Right atrium auricular region (tissue), 2 donors: ENCODE measurements at places on chromosomes 16 and 17. TPM values are rescaled to one million over a fixed set of nuclear protein-coding genes. Genes with fewer than 3 reads are reported as not detected.

The CCL17 gene
- total RNA-seq: not detected

DNA sequence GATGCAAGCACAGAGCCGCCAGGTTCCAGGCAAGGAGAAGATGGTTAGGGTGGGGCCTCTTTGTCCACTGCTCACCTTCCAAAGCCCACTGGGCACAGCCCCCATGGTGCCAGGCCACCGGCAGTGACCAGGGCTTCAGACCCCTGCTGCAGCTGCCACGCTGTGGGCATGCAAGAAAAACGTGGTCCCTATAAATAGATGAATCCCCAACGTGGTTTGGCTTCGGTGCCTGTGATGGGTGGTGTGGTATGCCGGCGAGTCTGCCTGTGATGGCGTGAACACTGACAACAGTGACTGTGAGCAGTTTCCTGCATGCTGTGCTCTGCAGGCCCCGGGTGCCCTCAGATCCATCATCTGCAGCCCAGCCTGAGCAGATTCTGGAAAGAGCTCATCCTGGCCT, 36.6 kb downstream of the RAB11FIP4 start:
- no peaks in the 10 kb centered on the region for H3K36me3 ChIP-seq
- DNase-seq: no peak
- peaks cover 13% of the 10 kb centered on the region for H3K4me1 ChIP-seq
- H3K4me3 ChIP-seq: no peak overlapping the region
- no peak overlapping the region for H3K27ac ChIP-seq

The WNK4 gene
- 0.08 TPM for total RNA-seq

DNA sequence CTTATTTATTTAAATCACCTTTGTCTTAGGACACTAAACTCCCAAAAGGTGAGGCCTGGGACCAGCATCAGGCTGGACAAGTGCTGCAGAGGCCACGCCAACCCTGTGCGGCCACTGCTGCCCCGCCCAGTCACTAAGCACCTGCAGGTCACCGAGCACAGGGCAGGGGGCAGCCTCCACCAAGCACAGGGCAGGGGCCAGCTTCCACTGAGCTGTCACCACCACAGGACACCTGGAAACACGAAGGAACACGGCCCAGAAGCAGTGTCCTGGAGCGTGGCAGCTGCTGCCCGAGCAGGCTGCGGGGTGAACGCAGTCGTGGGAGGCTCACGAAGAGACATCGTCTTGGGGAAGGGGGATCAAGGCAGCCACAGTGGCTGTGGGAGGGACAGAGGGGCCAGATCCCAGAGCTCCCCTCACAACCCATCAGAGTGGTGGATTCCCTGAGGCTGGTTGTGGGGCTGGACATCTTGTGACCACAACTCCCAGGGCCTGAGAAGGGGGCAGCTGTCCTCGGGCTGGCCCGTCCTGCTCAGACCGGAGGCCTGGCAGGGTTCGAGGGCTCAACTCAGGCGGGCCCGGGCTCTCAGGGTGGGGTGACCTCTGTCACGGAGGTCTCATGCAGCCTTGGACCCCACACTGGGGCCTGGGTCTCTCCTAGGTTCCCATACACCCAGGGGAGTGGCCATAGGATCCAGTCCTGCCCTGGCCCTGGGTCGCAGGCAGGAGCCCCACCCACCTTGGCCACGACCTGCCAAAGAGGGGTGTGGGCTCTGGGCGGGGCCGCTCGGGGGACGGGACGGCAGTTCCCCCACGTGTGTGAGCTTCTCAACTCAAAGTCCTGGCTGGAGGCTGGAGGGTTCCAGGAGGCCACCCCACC, 18.7 kb downstream of the RAB40B start:
- H3K36me3 ChIP-seq: no peaks in the 10 kb centered on the region
- DNase-seq: no peak
- no peak overlapping the region for H3K4me3 ChIP-seq

GRCh38 chr16:86512301-86512859, 2.1 kb downstream of the FOXF1 start:
- H3K27me3 ChIP-seq: peaks cover 15% of the 10 kb centered on the region
- H3K36me3 ChIP-seq: no peaks in the 10 kb centered on the region
- H3K4me1 ChIP-seq: no peaks in the 10 kb centered on the region
- peak overlapping the region; percentile 63 for H3K4me3 ChIP-seq
- no peak for DNase-seq
- H3K27ac ChIP-seq: no peak overlapping the region
